ENCODE measurements at places on chromosomes 16 and 17. TPM values are rescaled to one million over a fixed set of nuclear protein-coding genes. Genes with fewer than 3 reads are reported as not detected.

GRCh38 chr16:56137269-56137668 lies 54.0 kb upstream of the GNAO1 start:
- DNase-seq, result no peak

GRCh38 chr17:19313746-19314651 lies 48.5 kb downstream of the B9D1 start:
- DNase-seq, result no peak

- DNase-seq, result peak; percentile 69
Observed at GRCh38 chr17:17839791-17840707, 3.3 kb upstream of the SREBF1 start.

DNA sequence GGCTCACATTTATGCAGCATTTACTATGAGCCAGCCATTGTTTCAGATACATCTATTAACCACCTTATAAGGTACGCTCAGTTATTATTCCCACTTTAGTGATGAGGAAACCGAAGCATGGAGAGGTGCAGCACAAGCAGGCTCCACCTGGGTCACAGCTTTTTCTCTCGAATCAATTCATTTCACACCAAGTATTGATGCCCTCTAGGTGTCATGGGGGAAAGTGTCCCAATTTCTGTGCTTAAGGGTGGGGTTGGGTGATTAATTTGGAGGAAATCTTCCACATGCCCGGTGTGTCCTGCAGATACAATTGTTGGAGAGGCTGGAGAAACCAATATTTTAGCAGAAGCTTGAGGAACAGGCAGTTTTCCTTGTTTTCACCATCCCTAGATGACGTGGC lies 62.7 kb upstream of the DNAJA2 start:
- DNase-seq, result no peak

DNA sequence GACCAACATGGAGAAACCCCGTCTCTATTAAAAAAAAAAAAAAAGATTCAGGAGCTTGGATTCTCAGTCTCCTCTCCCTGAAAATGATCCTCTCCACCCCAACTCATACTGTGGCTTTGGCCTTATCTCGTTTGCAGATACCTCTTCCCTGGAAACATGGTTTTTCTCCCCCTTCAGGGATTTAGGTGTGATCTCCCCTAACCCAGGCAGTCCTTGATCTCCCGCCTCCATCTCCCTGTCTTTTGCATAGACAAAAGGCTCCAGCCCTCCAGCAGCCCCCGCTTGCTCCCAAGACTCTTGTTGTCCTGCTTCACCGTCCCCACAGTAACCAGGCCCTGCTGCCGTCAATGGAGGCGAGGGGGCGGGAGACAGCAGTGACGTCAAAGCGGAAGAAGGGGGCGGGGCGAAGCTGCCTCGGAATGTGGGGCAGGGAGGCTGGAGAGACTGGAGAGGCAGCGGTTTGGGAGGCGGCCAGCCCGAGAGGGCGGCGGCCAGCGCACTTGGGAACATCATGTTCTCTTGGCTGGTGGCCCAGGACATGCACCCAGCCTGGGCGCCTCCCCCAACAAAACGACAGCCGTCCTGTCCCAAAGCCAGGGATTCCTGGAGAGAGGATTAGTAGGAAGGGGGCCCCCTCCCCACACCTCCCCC lies 1.9 kb upstream of the PER1 start:
- DNase-seq, result peak; percentile 93

- no peak for DNase-seq
Observed at GRCh38 chr17:78839235-78839761, 1.3 kb downstream of the USP36 start.

- no peak for DNase-seq
Observed at GRCh38 chr16:630815-631405, at the start of gene WFIKKN1. Gene WFIKKN1 (plus strand): TSS chr16:630985. CDS start chr16:631254, 269 bp downstream.

KRTAP9-8 gene
- total RNA-seq, result not detected

Measured in HCT116 (cell line).